A549 treated with CORT108297 at 1 μM for 4 hours (cell line): ENCODE measurements at places on chromosomes 11 and 22. TPM values are rescaled to one million over a fixed set of nuclear protein-coding genes. Genes with fewer than 3 reads are reported as not detected.

The GPHA2 gene
- total RNA-seq = not detected in 5 replicates

The BAIAP2L2 gene
- 3.1 to 5.8 TPM (median 5.4 TPM) in 5 replicates for total RNA-seq

The APOL3 gene
- 0.07 to 0.10 TPM in 2 of 5 replicates, not detected in the others for total RNA-seq

The SCUBE2 gene
- total RNA-seq = 0.38 to 0.82 TPM (median 0.43 TPM) in 5 replicates

The SERGEF gene
- total RNA-seq = 14.1 to 18.7 TPM (median 16.1 TPM) in 5 replicates

The OR52A1 gene
- not detected in 5 replicates for total RNA-seq
